ENCODE measurements at places on chromosomes 7 and 10.

- no peak for DNase-seq
Measured at GRCh38 chr7:106978425-106979420, 65.8 kb upstream of the PRKAR2B start.

GRCh38 chr7:46489106-46489505 is 568.0 kb upstream of the IGFBP3 start:
- DNase-seq, result no peak

DNA sequence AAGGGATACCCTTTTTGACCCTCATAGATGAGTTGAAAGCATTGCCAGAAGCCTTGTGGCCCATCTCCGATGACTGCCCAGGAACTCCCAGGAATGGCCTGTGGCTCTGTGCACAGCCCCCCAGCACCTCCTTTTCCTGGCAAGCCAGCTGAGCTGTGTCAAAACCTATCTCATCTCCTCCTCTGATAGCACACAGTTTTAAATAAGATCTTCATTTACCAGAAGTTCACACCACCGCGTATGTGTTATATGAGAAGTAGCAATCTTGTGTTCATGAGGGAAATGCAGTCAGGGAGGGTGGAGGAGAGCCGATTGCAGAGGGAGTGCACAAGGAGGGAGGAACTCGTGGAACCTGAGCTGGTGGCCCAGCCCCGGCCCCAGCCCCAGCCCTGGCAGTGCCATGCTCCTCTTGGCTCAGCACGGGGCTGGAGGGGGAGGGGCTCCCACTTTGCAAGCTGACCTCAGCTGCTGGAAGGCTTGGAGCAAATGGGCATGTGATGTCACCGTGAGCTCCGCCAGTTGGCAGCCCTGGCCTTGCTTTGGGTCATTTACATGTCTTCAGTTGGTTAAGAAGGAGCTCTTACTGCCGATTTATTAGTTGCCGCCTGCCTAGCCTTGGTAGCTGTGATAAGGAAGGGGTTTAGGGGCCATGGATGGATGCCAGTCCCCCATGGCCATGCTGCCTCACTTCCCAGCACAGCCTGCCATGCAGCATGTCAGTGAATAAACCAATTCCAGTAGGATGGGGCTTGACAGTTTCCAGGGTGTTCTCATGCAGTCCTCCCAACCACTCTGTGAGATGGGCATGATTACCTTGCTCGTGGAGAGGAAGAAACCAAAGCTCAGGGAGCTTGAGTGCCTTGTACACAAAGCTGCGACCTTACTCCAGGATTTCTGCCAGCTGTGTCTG is 20.0 kb downstream of the UNC5B start:
- DNase-seq, result no peak

DNA sequence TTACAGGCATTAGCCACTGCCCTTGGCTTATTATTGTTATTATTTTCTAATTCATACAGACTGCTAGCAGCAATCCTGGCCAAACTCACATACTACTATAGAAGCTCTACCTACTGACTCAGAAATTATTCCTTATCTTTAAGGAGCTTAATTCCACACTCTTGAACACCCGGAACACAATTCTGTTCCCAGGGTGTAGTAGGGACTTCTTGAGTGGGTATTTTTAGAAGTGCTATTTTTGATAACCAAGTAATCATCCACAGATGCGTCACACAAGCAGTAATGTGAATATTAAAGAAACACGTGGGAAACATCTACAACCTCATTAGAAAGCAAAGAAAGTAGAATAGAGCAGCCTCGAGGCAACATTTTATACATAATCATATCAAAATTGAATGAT is 149.2 kb downstream of the PTEN start:
- DNase-seq, result no peak

GRCh38 chr10:116553378-116553980 is 7.7 kb downstream of the PNLIP start:
- no peak for DNase-seq

- no peak for DNase-seq
Measured at GRCh38 chr7:70807650-70808049, 324.3 kb upstream of the GALNT17 start.

DNA sequence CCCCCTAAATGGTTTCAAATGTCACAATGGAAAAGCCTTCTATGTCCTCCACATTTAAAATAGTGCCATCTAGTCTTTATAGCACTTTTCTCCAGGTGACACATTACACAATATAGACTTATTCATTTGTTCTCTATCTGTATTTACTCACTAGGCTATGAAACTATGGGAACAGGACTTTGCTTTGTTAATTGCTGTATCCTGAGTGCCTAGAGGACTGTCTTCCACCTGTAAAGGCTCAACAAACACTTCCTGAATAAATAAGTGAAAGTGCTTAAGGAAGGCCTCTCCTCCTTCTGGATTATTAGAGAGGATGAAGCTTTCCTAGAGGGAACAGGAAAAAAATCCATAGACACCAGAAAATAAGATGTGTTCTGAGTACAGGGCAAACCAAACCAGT is 397.6 kb upstream of the LRRN3 start:
- DNase-seq, result no peak

DNA sequence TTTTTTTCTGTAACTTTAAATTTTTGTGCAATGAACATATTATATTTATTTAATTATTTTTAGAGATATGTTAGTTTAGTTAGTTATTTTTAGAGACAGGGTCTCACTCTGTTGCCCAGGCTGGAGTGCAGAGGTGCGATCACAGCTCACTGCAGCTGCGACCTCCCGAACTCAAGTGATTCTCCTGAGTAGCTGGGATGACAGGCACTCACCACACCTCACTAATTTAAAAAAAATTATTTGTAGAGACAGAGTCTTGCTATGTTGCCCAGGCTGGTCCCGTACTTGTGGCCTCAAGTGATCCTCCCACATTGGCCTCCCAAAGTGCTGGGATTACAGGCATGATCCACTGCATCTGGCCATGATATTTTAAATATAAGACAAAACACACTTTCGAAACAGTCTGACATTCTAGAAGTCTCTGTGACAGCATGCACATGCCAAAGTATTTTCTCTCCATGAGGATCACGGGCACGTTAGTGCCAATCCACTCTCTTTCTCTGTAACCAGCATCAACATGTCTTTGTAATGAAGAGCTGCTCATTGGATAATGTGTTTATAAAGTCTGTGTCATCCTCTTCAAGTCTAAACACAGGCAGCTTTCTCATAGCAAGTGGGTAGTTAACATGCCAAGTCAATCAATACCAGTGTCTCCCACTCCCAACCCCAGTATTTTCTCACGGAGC is 137.4 kb downstream of the GLI3 start:
- DNase-seq, result no peak

DNA sequence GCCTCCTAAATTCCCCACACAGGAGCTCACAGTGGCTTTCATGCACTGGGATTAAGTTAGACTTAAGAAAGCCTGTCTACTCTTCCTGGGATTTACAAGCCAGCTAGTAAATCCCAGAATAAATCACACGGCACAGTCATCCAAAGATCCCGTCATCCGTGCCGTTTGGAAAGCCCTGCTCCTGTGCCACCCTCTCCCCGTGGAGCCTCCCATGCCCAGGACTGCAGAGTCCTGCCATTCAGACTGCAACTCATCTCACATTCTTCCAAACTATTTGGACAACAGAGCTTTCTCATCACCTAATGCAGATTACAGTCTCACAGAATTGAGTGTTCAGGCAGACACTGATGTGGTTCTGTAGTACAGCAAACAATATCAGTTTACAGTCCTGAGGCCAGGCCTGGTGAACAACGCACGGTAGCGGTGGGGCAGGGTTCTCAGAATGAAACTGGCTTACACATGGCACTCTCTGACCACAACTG is 166.5 kb downstream of the EGFR start:
- no peak for DNase-seq

DNA sequence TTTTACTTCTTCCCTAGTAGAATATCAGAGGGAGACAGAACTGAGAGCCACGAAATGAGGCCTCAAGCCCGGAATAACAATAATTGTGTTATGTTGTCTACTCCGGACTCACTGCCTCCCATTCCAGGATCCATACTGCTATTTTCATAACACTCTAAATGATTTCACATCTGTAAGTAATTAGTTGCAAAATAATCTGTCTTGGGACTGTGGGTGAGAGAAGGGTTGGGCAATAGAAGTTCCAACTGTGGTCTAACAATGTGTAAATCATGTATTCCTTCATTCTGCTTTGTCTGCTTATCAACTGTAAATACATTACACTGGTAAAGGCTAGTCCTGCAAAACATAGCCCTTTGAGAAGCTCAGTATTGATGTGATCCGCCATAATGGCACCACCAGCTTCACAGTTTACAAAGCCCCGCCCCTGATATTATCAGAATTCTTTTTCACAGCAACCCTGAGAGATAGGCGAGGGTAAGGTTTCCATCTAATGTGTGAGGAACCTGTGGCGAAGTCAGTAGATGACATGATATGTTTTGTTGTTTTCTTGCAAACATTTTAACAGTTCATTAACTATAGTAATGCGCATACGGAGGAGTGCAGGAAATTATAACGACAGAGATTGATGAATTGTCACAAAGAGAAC is 265.7 kb upstream of the BMPER start:
- no peak for DNase-seq

- DNase-seq, result no peak
Measured at GRCh38 chr7:29539471-29539870, 24.2 kb upstream of the PRR15 start.

GRCh38 chr7:148925836-148926235 is 41.7 kb upstream of the EZH2 start:
- no peak for DNase-seq

- DNase-seq, result no peak
Measured at GRCh38 chr7:26489391-26489790, 197.7 kb downstream of the SNX10 start.

DNA sequence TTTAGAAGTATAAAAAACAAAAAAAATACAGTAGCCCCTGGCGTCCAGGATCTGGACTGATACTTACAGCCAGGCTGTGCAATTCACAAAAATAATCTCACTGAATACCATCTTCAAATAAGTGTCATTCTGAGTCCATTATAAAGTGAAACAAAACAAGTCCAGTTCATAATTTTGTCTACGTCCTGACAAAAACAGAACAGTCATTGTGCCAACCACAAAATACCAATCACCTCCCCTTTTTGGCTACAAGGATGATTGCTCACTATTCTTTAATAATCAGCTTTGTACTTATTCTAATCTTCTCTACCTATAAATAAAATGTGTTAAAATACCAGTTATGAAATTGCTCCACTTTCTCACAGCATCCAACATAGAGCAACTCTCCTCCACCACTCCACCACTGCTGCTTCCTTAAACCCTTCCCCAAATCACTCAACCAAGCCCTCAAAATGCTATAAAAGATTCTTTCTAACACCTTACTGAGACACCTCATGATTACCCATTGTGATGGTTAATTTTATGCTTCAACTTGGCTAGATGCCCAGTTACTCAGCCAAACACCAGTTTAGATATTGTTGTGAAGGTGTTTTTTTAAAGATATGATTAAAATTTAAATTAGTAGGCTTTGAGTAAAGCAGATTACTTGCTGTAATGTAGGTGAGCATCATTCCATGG is 479.8 kb upstream of the SEMA3A start:
- no peak for DNase-seq

- DNase-seq, result no peak
Measured at GRCh38 chr10:106660550-106660949, 504.0 kb downstream of the SORCS1 start.

DNA sequence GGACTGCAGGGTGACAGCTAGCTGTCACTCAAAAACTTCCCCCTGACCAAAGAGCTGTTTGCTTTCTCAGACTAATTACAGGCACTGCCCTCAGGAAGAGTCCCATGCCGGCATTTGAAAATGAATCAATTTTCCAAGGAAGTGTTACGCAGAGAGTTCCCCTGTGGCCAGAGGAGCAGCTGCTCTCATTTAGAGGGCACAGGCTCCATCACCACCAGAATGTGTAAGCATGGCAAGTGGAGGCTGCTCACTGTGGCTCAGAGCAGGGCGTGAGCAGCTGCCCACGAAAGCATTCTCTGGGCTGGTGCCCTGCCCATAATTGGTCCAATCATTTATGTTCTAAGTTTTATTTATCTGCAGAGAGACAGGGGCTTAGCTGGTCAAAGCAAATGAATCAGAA is 202.2 kb downstream of the RAMP3 start:
- DNase-seq, result no peak

DNA sequence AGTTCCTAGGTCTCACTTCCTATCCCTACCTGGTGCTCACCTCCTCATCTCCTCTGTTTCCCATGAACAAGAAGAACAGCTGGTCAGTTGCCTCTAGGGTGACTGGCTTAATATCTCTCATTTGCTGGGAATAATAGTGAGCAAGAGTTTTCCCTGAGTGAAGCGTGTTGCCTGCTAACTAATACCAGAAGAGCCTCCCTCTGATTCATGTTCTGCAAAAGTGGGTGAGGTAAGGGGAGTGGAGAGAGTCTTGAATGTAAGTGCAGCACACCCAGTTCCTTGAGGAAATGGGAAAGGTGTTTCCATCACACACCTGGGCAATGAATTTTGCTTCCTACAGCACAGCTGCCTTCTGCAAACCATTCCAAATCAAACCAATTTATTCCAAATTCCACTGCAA is 29.6 kb downstream of the FZD1 start:
- DNase-seq, result no peak

GRCh38 chr7:141550386-141551093 is 670 bp upstream of the AGK start:
- no peak for DNase-seq

GRCh38 chr7:143188994-143189393 is 5.8 kb downstream of the TAS2R39 start:
- DNase-seq, result no peak

- DNase-seq, result peak; percentile 3
Measured at GRCh38 chr7:130669085-130669700, 645 bp upstream of the COPG2 start.

- no peak for DNase-seq
Measured at GRCh38 chr10:51659344-51659743, 40.1 kb downstream of the CSTF2T start.

DNA sequence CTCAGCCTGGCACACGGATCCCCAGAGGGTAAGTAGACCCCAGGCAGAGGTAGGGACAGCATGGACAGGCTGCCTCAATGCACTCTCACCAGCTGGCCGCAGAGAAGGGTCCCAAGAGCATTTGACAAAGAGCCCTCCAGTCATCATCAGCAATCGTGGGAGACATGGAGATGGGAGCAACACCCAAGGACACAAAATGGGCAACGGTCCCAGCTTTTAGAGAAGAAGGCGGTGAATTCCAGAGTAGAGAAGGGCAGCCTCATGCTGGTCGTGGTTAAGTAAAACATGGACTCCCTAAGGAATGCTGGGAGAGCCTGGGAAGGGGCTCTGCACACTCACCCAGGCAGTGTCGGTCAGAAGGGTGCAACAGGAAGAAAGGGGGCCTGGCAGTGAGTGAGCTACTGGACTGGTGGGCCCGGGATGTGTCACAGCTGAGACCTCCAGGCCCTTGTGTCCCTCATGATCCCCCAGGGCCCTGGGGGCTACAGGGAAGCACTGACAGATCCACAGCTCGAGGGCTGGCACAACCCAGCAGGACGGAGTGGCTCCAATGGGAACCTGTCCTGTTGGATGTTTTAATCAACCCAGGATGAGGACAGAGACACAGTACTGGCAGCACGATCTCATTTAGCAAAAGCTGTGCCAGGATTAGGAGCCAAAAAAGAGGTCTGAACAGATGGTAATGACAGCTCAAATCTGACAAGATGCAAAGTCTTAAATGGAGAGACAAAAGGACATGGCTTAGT is 147.1 kb downstream of the NEURL1 start:
- DNase-seq, result no peak

- no peak for DNase-seq
Measured at GRCh38 chr10:8052956-8053445, 1.5 kb upstream of the GATA3 start.

GRCh38 chr7:107461938-107462533 is 7.8 kb upstream of the GPR22 start:
- no peak for DNase-seq
